ENCODE measurements at places on chromosomes 13 and 19.

DNA sequence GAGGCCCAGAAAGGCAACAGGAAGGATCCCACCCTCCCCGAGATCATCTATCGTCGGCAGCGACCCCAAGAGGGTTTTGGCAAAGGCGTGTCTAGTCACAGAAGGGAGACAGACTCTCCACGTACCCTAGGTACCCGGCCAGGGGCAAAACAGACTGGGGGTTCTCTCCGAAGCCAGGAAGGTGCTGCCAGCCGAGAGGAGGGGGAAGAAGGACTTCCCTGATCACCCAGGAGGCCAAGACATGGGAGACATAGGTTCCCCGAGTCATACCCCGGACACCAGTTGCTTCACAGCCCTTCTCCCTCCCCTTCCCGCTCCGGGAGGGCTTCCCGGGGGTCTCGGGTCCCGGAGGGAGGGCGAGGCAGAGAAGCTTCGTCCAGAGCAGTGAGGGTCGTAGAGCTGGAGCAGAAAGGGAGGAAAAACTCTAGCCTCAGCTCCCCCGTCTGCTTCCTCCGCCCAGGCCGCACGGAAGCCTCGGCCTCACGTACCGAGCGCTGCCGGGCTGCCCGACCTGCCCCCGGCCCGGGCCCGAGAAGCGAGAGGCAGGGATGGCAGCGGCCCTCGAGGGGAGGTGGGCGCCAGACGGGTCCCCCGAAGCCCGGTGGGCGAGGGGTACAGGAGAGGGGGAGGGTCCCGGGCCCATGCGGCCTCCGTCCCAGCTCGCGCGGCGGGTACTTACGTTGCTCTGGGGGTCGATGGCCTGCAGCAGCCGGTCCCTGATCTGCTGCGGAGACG lies 644 bp downstream of the MED26 start:
- DNase-seq = no peak

- DNase-seq = no peak
These were observed 25.9 kb downstream of the COMP start for GRCh38 chr19:18765224-18765623.

- no peak for DNase-seq
These were observed 9.3 kb downstream of the UNC13A start for GRCh38 chr19:17678836-17679235.

- DNase-seq = no peak
These were observed 9.0 kb upstream of the CEBPA start for GRCh38 chr19:33311326-33311682.

GRCh38 chr13:45046445-45046844 lies 57.1 kb downstream of the GPALPP1 start:
- DNase-seq = no peak

DNA sequence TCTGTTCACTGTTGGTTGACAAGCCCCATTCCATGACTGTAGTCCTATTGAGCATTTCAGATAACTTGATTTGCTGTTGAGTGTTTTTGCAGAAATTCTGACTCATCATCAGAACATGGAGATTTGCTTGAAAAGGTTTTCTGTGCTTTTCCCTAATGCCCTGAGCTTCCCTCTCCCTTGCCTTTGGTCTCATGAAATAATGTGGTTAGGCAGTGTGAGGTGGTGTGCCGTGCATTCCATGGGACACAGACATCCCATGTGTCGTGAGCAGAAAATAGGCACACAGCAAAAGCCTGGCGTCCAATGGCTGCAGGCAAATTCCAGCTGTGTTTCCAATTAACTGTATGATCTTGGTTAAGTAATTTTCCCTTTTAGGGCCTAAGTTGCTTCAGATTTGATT lies 197.4 kb downstream of the DLEU7 start:
- no peak for DNase-seq

DNA sequence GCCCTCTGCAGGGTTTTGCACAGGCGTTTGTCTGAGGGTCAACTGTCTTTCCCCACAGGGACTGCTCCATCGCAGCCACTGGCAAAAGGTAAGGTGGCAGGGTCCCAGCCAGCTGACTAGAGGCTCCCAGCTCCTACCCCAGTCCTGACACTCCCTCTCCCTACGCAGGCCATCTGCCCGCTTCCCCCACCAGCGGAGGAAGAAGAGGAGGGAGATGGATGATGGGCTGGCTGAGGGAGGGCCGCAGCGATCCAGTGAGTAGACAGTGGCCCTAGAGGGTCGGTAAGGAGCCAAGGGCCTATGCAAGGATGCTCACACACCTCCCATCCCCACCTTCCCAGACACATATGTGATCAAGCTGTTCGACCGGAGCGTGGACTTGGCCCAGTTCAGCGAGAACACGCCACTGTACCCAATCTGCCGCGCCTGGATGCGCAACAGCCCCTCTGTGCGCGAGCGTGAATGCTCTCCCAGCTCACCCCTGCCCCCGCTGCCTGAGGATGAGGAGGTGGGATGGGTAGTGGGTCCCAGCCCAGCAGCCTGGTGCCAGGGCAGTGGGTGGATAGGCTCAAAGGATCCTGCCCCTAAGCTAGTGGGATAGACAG lies 4.0 kb downstream of the HSPB6 start:
- no peak for DNase-seq

DNA sequence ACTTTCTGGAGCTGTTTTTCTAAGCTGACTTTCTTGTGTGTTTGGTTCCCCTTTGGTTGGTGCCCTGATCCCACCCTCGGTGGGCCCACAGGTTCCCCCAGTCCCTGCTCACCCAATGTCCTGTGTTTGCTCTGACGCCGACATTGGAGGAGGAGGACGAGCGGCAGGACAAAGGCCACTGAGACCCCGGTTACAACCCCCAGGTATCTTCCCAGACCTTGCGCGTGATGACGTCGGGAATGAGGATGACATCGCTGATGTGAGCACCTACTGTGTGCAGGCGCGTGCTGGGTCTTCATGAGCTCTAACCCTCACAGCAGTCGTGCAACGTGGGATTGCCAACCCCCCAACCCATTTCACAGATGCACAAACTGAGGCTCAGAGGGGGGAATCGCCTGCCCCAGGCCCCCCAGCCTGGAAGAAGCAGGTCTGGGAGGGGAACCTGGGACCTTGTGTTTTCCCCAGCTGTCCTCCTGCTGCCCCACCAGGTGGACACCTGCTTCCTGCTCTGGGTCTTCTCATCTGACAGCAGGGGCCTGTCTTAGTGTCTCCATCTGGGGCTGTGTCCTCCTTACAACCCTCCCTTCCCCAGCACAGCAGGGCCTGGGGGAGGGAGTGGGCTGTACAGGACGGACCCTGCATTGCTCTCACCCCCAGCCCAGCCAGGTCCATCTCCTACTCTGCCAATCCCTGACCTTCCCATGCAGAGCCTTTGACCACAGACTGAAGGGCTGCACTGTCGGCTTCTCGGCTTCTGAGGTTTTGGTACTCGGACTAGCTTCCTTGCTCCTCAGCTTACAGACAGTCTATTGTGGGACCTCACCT lies 4.7 kb upstream of the LILRA6 start:
- DNase-seq = no peak

- no peak for DNase-seq
These were observed 1.5 kb downstream of the MAST3 start for GRCh38 chr19:18098891-18099622.

GRCh38 chr13:108269601-108270328 lies at the start of gene TNFSF13B:
TSS of gene TNFSF13B (plus strand) at chr13:108269718. CDS start at chr13:108269896, 178 bp downstream.
- peak; percentile 18 for DNase-seq

DNA sequence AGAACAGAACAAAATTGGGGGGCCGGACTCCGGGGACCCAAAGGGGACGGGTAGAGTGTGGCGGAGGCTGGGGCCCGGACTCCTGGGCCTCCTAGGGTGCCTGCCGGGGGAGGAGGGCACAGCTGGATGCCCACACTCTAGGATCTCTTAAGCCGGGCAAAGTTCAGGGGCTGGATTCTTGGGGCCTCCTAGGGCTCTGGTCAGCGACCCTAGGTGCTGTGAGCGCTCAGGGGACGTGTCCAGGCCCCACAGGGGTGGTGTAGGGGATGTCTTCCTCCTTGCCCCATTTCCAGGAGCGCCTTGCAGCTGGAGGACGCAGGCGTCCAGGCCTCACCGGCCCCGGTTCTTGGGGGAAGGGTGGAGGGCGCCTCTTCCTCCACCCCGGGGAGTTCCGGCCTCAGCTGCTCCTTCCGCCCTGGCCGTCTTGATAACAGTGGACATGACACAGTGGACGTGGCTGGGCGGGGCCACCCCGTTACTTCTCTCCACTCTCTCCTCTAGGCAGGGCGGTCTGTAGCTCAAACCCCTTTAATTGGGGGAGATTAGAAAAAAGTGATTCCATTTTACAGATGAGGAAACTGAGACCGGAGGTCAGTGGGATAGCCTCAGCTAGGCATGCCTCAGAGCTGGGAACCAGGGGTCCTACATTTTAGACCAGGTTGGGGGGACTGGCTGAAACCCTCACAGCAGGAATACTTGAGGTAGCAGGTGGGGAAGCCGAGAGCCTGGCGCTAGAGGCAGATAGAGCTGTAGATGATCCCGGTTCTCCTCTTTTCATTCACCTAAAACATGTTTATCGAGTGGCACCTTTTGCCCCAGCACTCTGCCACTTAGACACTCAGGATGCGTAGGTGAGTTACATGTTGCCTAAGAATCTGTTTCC lies 705 bp downstream of the STXBP2 start:
- no peak for DNase-seq

- peak; percentile 3 for DNase-seq
These were observed 491 bp downstream of the ZNF525 start for GRCh38 chr19:53365899-53366493.

GRCh38 chr13:112451512-112452379 lies 75.6 kb downstream of the SPACA7 start:
- DNase-seq = no peak

DNA sequence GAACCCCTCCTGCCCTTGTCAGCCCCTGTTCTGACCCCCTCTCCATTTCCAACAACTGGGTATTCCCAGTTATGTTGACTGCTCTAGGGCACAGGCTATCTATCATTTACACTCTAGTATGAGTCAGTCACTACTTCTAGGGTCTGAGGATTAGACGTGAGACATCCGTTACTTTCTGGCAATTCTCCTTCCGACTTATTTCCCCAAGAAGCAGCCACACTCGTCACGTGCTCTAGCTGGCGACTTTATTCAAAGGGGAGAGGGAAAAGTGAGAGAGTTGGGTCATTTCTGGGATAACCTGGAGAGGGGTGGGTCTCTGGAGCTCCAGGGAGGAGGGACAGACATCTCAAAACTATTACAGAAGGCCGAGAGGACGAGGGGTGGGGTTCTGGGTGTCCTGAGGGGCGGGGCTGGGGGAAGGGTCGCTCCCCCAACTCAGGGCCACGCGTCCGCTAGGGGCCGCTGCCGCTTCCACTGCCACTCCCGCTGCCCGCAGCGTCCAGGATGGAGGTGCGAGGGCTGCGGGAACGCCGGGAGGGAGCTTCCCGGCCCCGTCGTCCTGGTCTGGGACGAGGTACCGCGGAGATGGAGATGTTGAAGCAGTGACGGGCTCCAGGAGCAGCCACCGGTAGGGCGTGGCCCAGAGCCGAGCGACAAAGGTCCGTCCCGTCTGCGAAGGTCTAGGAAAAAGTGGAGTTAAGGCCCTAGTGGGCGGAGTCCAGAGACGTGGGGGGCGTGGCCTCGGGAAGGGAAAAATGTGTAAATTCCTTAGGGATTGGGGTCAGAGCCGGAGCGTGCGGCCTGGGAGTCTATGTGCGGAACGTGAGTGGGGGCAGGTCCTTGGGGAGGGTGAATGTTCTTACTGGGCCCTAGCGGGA lies 8.9 kb downstream of the RTBDN start:
- no peak for DNase-seq

DNA sequence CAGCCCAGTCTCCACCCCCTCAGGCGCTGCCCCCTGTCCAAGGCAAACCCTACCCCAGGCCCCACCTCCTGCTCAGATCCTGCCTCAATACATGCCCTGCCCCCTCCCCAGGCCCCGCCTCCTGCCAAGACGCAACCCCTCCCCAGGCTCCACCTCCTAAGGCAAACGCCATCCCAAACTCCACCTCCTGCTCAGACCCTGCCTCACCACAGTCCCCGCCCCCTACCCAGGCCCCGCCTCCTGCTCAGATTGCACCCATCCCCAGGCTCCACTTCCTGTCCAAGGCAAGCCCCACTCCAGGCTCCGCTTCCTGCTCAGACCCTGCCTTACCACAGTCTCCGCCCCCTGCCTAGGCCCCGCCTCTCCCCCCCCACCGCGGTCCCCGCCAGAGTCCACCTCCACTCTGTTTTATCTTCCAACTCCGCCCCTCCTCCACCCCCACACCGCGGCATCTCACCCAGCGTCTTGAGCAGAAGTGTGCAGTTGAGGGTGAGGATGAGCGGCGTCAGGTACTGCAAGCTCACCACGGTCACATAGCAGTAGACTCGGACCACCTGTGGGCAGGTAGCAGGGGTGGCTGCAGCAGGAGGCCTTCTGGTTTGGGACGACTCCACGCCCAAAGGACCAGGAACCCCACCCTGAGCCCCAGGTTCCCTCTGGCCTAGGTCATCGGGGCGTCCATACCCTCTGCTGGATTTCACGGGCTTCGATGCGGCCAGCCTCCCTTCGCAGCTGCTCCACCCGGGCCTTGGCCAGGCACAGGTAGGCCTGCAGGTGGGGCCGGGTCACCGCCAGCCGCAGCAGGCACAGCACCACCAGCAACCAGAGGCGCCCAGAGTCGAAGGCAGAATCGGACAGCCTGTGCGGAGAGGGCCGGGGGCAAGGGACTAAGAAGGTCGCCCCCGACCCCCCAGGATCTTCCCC lies 17.7 kb downstream of the TMEM161A start:
- DNase-seq = no peak

- DNase-seq = no peak
These were observed 46.8 kb downstream of the SLC7A1 start for GRCh38 chr13:29548722-29549121.
